CD8-positive, alpha-beta memory T cell (primary cell): ENCODE measurements at places on chromosomes 3 and 15. TPM values are rescaled to one million over a fixed set of nuclear protein-coding genes. Genes with fewer than 3 reads are reported as not detected.

PGBD4 gene
- polyA plus RNA-seq = 1.4 TPM

KCNMB2 gene
- not detected for polyA plus RNA-seq

MAGI1 gene
- polyA plus RNA-seq = not detected

DNA sequence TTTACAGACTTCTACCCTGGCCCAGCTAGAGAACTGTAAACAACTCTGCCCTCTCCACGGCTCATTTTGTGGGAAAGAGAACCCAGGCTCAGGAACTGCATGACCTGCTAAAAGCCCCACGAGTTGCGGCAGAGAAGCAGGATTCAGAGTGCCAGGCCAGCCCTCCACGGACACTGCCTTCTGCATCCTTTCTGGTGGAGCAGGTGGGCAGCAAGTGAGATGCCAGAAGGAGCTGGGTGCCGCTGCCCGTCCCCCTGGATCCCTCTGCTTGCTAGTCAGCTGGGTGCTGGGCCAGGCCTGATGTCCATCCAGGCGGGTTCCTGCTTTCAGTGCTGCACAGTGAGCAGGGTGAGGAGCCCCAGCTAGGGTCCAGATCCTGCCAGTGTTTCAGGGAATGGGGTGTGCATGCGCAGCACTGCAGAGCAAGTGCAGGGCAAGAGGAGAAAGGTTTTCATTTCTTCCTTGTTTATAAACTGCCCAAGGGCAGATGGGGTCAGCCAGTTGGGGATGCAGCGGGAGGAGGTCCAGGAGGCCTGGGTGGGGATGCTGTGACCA is 5.2 kb upstream of the RAB43 start:
- DNase-seq = no peak

DNA sequence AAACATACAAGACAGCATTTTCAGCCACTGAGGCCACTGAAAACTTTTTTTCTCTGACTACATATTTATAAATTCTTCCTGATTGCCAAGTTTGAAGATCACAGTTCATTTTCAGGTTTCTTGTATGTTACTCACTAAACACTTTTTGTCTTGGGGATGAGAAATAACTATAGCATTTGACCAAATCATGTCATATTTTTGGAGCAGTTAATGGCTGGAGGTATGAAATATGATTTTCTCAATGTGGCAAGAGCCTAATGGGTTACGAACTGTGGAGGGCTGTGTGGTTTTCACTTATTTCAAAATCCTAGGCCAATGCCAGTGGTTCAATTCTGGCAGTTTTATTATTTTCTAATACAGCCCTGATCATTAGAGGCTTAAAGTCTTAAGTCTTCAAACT is 64.4 kb downstream of the USP13 start:
- DNase-seq = no peak
